ENCODE measurements at places on chromosomes 12 and 14.

DNA sequence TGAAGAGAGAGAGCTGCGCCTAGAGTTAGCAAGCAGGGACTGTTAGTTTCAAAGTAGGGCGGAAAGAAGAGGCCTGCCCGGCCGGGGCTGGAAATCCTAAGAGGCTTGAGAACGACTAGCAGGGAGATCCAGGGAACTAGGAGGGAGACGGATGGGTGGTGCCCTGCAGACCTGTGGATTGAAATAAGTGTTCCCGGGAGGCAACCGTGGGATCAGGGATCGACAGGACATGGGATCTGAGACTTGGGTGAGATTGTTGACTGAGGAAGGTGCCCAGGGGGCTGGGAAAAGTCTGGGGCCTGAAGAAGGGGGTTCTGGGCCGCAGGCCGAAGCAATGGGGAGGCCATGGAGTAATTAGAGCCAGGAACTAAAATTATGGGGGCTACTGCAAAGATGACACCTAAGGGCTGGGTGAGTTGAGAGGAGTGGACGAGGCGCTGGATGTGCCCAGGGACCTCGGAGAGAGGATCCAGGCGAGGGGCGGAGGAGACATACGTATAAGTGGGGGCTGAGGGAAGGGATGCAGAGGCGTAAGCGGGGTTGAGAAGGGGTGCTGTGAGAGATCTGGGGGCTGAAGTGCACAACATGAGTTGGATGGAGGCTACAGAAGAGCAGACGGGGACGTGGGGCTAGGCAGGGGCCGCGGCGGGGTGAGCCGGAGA, 635 bp downstream of the LTA4H start:
- H3K36me3 ChIP-seq: no peaks in the 10 kb centered on the region
- peak; percentile 62 for DNase-seq
- no peaks in the 10 kb centered on the region for H3K27me3 ChIP-seq
- peak overlapping the region; percentile 90 for H3K4me3 ChIP-seq
- H3K27ac ChIP-seq: peak overlapping the region; percentile 83

GRCh38 chr14:67441672-67442071, 29.7 kb upstream of the PLEK2 start:
- no peaks in the 10 kb centered on the region for H3K27me3 ChIP-seq
- DNase-seq: no peak
- no peak overlapping the region for H3K27ac ChIP-seq
- H3K36me3 ChIP-seq: no peaks in the 10 kb centered on the region

DNA sequence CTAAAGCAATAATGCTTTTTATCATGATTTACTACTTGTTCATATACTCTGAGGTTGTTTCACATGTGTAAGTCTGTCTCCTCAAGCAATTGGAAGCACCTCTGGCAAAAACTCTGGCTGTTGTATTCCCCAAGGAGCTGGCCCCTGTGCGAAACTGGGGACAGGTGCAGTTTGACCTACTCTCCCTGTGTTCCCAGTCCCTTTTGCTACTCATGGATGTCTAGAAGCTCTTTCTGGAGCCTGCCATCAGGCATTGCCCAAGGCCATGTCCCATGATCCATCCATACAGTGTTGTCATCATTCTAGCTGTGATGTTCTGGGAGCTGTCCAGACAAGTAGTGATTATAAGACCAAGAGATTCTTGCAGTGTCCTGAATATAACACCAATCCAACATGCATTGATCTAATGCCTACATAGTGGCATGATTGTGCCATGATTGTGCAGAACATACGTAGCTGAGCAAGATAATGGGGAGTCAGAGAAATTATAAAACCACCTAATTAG, 14.9 kb downstream of the AKAP6 start:
- H3K4me3 ChIP-seq: no peak overlapping the region
- H3K27ac ChIP-seq: no peak overlapping the region
- H3K36me3 ChIP-seq: no peaks in the 10 kb centered on the region
- DNase-seq: no peak

DNA sequence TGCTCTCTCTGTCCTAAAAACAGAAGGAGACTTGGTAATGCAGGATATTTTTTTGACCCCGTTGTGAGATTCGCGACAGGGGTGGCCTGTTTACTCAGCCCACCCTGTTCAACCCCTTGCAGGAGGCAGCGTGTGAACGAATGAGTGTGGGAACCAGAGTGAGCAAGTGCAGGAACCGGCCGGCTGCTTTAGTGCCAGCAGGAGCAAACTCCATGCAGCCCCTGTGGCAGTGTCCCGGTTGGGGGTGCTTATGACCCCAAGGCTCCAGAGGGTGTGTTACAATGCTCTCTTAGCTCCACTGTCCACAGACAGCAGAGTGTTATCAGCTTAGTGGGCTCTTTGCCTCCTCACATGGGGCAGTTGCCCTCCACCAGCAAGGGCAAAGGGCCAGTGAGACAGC, 225.2 kb downstream of the ETNK1 start:
- H3K27ac ChIP-seq: no peak overlapping the region
- H3K4me3 ChIP-seq: no peak overlapping the region
- DNase-seq: peak; percentile 44
- H3K27me3 ChIP-seq: no peaks in the 10 kb centered on the region

- no peaks in the 10 kb centered on the region for H3K36me3 ChIP-seq
- H3K27ac ChIP-seq: no peak overlapping the region
- no peaks in the 10 kb centered on the region for H3K27me3 ChIP-seq
- no peak for DNase-seq
Observed at GRCh38 chr12:89988188-89988915, 279.7 kb upstream of the ATP2B1 start.

- DNase-seq: no peak
- H3K36me3 ChIP-seq: no peaks in the 10 kb centered on the region
- H3K4me3 ChIP-seq: no peak overlapping the region
Observed at GRCh38 chr12:92030618-92031017, 115.0 kb downstream of the BTG1 start.

DNA sequence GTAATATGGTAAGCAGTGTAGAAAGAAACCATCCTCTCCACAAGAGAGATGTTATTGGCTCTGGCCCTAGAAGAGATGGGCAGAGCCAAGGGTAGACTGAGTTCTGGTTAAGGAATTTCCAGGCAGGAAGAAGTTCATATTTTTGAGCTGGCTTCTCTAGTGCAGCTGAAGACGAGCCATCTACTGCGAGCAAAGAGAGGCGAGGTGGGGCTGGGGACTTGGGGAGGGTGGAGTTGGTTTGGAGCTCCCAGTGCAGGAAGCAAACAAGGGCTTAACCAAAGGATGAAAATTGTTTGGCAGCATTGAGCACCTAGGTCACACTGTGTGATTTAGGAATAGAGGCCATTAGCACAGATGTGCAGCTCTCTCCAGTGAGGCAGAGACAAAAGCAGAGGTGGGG, 239.6 kb downstream of the ZFP36L1 start:
- DNase-seq: no peak
- no peaks in the 10 kb centered on the region for H3K27me3 ChIP-seq
- H3K4me1 ChIP-seq: peaks cover 6% of the 10 kb centered on the region
- no peak overlapping the region for H3K4me3 ChIP-seq
- no peaks in the 10 kb centered on the region for H3K36me3 ChIP-seq

DNA sequence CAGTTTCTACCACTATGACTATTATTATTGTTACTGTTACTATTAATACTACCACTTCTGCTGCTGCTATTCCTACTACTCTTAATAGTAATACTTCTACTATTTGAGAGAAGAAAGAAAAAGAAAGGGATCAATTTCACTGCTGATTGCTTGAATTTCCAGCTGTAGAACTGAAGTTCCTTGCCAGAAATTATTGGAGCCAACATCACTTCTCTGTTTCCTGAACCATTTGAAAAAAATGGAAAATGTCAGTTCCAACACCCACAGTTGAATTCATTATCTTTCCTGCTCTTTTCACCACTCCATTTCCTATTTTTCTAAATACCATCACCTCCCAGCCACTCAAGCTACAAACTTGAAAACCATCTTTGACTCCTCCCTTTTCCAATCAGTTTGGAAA, 54.1 kb upstream of the PIK3C2G start:
- no peaks in the 10 kb centered on the region for H3K36me3 ChIP-seq
- H3K4me1 ChIP-seq: no peaks in the 10 kb centered on the region
- H3K27me3 ChIP-seq: no peaks in the 10 kb centered on the region
- no peak for DNase-seq
- H3K27ac ChIP-seq: no peak overlapping the region
- H3K4me3 ChIP-seq: no peak overlapping the region

DNA sequence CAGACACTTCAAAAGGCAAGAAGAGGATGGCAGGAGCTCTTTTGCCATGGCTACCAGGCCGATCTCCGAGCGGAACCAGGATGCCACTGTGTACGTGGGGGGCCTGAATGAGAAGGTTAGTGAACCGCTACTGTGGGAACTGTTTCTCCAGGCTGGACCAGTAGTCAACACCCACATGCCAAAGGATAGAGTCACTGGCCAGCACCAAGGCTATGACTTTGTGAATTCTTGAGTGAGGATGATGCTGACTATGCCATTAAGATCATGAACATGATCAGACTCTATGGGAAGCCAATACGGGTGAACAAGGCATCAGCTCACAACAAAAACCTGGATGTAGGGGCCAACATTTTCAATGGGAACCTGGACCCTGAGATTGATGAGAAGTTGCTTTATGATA, 9.8 kb downstream of the GARIN2 start:
- no peaks in the 10 kb centered on the region for H3K36me3 ChIP-seq
- no peak for DNase-seq
- no peak overlapping the region for H3K27ac ChIP-seq
- no peaks in the 10 kb centered on the region for H3K27me3 ChIP-seq
- no peaks in the 10 kb centered on the region for H3K4me1 ChIP-seq

DNA sequence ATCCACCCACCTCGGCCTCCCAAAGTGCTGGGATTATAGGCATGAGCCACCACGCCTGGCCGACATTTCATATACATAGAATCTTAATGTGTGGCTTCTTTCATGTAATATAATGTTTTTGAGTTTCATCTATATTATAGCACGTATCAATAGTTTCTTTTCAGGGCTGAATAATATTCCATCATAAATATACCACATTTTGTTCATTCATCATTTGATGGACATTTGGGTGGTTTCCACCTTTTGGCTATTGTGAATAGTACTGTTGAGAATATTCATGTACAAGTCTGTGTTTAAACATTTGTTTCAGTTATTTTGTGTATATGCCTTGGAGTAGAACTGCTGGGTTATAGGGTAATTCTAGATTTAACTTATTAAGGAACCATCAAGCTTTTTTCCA, 12.0 kb downstream of the ACVR1B start:
- no peak for DNase-seq
- no peaks in the 10 kb centered on the region for H3K36me3 ChIP-seq
- no peak overlapping the region for H3K4me3 ChIP-seq

DNA sequence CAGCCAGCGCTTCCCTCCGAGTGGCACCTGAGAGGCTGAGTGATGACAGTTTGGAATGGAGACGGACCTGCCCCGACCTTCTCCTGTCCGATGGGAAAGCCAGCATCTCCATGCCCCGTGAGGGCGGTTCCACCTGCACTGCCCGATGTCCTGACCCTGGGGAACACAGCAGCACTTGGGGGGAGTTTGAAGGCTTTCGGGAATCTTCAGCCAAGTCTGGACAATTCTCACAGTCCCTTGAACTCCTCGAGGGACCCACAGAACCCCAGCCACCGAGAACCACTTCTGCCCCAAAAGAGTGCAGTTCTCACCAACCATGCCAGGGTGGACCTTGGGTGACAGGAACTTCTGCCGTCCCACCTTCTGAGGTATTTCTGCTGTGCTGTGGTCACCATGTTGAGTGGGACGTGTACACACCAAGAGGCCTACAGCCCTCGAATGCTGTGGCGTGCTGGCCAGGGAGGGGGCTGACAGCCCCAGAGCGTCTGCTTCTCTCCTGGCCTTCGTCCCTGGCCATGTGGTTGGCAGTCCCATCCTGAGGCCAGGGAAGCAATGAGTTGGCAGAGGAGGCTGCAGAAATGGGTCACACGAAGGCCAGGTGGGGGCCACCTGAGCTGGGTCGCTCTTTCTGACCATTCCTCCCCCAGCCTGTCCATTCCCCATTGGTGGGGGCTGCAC, 1.0 kb downstream of the CLBA1 start:
- DNase-seq: peak; percentile 64
- H3K36me3 ChIP-seq: no peaks in the 10 kb centered on the region
- peaks cover 5% of the 10 kb centered on the region for H3K4me1 ChIP-seq
- H3K4me3 ChIP-seq: peak overlapping the region; percentile 84
- H3K27me3 ChIP-seq: no peaks in the 10 kb centered on the region

- H3K27me3 ChIP-seq: no peaks in the 10 kb centered on the region
- DNase-seq: no peak
- no peak overlapping the region for H3K27ac ChIP-seq
- H3K4me1 ChIP-seq: no peaks in the 10 kb centered on the region
Observed at GRCh38 chr12:131274906-131275305, 321.2 kb downstream of the ADGRD1 start.

GRCh38 chr14:69699748-69700303, 67.1 kb upstream of the SRSF5 start:
- no peaks in the 10 kb centered on the region for H3K27me3 ChIP-seq
- peak; percentile 81 for DNase-seq
- H3K4me1 ChIP-seq: peaks cover 76% of the 10 kb centered on the region
- H3K27ac ChIP-seq: peak overlapping the region; percentile 67
- no peak overlapping the region for H3K4me3 ChIP-seq

DNA sequence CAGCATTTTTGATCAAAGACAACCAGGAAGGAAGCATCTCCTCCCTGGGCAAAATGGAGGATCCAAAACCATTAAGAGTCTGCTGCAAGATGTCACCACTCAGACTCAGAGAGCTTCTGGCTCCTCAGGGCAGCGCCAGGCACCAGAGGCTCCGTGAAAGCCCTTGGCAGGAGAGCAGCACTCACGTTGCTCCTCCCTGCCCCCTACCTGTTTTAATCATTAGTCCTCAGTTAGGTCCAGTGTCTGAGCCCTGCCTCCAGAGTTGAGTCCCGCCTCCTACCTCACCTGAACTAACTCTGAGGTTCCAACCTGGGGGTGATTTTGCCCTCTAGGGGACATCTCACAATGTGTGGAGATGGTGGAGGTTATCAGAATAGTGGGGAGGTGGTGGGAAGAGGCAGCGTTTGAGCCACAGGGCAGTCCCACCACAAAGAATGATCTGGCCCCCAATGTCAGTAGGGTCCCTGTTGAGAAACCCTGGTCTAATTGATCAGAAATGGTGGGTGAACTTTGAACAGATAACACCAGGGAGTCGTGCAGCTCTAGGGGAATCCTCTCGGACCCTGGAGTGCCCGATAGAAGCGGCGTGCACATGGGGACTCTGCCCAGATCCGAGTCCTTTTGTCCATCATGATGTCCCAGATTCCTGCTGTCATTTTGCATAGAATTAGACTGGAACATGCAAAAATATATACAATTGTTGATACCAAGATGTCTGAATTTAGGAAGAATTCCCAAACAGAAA, 156.7 kb upstream of the DIO3 start:
- no peaks in the 10 kb centered on the region for H3K36me3 ChIP-seq
- H3K27ac ChIP-seq: no peak overlapping the region
- no peaks in the 10 kb centered on the region for H3K4me1 ChIP-seq
- H3K27me3 ChIP-seq: no peaks in the 10 kb centered on the region

DNA sequence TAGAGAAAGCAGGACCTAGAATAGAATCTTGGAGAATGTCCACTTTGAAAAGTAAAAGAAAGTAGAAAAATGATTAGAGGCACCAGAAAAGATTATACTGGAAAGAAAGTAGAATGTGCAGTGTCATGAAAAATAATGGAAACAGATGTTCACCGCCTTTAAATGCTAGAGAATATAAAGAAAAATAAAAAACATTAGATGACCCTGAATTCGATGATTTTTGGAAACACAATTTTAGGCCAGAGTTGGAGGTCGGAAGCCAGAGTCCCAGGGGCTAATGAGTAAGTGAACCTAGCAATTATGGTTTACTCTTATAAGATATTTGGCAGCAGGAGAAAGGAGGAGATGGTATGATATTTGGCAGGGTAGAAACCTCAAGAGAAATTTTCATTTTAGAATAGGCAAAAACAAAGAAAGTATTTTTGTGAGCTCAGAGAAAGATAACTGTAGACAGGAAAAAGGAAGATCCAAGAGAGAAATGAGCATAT, 37.7 kb downstream of the GYS2 start:
- H3K27ac ChIP-seq: no peak overlapping the region
- no peaks in the 10 kb centered on the region for H3K4me1 ChIP-seq
- no peaks in the 10 kb centered on the region for H3K36me3 ChIP-seq
- H3K4me3 ChIP-seq: no peak overlapping the region
- H3K27me3 ChIP-seq: no peaks in the 10 kb centered on the region
- no peak for DNase-seq

All from pancreas (tissue), 10 donors.